ENCODE measurements at places on chromosomes 1 and 21.

DNA sequence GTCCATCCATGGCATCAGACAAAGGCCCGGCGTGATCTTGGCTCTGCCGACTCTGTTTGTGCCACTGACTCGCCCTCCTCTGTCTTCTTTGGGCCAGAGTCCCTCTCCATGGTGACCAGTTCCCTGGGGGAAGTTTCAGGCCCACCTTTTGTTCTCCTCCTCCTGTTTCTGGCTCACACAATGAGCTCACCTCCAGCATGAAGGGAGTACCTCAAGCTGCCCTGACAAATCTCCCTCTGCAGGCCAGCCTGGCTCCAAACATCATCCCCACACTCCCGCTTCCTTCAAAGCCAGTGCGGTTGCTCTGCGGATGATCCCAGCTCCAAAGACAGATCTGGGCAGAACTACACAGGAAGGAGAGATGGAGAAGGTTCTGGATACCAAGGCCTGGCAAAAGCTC is 576.6 kb downstream of the NPHP4 start:
- no peak for DNase-seq

GRCh38 chr1:27589441-27589840 is 14.5 kb downstream of the AHDC1 start:
- DNase-seq, result no peak

GRCh38 chr1:21232044-21232443 is 55.3 kb upstream of the EIF4G3 start:
- no peak for DNase-seq

DNA sequence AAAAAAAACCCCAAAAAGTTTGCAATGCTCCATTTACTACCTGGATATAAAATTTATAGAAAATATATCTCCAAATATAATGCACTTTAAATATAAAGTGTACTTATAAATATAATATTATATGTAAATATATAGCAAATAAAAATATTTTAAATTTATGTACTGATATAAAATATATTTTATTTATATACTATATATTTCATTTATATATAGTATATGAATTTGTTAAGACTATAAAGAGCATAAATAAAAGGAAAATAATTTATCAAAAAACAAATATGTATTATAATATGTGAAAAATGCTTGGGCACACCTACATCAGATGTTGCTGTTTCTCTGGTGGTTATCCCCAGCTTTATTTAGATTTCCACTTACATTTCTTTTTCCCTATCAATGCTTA is 71.0 kb upstream of the ZBTB18 start:
- no peak for DNase-seq

DNA sequence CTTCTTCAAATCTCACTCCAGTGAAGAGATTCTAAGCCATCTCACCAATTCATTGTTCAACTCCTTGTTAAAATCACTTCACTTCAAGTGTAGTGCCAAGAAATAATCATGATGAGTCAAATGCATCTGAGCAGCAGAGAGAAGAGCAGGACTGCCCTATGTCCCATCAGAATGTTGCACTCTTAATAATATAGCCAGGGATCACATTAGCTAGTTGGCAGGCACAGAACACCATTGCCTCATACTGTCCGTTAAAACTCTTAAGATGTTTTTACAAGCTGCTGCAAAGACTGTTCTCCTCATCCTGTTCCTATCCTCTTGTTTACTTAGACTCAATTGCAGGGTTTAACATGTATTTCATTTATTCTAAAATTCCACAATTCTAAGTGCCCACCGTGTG is 432.9 kb downstream of the PLPP3 start:
- no peak for DNase-seq

DNA sequence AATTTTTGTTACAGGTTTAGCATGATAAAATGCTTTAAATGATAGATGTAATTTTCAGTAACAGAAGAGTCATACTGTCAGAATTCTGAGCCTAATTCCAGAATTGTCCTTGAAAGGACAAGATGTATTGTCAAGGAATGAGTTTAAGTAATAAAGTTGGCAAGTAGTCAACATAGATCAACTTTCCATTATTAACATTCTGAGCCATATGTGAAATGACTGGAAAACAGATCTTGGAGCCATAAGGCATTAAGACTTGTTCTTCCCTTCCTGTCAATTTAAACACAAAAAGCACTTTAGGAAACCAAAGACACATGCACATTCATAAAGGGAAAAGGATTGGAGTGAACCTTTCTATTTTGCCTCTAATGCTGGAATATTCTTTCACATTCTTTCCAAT is 107.0 kb downstream of the ODF2L start:
- no peak for DNase-seq

DNA sequence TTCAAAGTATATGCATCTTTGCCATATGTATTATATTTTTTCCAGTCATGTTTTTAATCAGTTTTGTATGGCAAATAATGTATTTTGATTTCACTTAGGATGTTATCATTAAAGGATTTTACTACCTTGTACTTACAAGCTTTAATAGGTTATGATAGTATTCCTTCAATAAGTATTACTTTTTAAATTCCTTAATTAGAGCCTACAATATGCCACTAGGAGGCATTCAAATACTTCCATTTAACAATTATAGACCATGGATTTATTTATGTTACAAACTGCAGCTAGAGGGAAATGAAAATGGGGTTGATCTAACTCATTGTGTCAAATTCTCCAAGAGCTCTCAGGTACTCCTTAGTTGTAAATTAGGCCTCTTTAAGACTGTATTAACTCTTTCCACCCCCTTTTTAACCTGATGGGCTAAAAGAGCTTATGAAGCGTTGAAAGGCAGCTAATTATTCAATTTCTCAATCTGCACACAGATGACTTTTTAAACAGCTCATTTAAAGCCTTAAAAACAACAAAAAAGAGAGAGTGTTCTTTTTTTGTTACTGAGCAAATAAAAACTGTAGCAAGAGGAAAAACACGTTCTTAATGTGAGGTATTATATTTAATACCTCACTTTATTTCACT is 156.2 kb downstream of the DENND1B start:
- DNase-seq, result no peak

- DNase-seq, result no peak
Observed at GRCh38 chr1:38141483-38141882, 94.9 kb upstream of the POU3F1 start.

DNA sequence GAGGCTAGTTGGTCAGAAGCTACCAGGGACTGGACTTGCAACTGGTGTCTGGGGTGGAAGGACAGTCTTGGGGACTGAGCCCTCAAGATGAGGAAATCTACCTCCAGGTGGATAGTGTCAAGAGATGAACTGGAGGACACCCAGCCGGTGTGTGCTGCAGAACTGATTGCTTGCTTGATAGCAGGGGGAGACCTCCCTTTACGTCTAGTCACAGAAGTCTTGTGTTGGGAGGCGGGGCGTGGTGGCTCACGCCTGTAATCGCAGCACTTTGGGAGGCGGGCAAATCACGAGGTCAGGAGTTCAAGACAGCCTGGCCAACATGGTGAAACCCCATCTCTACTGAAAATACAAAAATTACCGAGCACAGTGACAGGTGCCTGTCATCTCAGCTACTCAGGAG is 4.9 kb downstream of the RCC2 start:
- no peak for DNase-seq

DNA sequence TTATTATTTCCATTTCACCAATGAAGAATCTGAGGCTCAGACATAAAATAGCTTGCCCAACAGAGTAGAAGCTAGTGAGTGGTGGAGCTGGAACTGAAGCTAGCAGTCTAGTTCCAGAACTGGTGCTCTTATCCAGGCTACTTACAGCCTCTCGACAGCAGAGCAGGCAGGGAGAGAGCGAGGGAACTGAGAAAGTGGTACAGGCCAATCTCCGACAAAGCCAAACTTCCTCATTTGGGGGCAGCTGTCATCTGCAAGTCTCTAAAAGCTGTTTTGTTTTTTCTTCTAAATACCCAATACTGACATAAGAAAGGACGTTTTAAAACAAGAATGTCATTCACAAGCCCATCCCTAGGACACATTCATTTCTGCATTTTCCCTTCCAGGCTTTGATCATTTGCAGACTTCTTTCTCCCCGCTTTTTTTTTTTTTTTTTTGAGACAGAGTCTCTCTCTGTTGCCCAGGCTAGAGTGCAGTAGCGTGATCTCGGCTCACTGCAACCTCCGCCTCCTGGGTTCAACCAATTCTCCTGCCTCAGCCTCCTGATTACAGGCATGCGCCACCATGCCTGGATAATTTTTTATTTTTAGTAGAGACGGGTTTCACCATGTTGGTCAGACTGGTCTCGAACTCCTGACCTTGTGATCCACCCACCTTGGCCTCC is 20.0 kb downstream of the YIPF1 start:
- DNase-seq, result no peak

DNA sequence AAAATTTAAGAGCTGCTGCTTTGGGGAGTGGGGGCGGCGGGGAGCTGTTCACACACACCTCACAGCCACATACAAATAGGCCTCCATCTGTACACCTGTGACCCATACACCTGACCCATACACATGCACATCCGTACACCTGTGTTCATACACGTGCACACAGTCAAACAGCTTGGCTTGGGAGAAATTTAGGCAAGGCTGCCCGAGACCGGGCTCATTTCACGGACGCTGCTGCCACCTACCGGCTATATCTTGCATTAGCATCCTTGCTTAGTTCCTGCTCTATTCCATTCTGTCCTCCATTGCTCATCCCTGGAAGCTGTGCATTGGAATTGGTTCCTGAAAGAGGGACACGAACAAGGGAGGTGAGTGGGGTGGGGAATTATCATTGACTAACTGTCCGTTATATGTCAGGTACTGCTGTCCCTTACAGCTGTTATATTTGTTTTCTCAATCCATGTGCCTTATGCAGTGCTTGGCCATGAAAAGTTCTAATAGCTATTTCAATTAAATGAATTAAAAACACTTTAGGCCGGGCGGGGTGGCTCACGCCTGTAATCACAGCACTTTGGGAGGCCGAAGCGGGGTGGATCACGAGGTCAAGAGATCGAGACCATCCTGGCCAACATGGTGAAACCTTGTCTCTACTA is 37.1 kb upstream of the EPB41 start:
- peak; percentile 47 for DNase-seq

DNA sequence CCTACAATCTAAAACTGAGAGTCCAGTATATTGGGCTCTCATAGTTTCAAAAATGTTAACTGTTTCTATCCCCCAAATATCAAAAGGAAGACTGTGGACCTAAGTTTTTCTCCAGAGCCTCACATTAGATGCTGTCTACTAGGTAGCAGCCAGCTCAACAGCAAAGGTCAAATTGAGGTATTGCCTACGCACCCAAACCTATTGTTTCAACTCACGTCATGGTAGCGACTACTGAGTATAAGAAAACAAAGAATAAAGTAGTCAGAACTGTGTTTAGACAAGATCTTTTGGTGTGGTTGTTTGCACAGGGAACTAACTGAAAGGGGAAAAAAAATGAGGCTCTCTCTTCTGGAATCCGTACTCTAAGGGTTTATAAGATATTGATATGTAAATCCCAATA is 173.2 kb downstream of the LBR start:
- no peak for DNase-seq

DNA sequence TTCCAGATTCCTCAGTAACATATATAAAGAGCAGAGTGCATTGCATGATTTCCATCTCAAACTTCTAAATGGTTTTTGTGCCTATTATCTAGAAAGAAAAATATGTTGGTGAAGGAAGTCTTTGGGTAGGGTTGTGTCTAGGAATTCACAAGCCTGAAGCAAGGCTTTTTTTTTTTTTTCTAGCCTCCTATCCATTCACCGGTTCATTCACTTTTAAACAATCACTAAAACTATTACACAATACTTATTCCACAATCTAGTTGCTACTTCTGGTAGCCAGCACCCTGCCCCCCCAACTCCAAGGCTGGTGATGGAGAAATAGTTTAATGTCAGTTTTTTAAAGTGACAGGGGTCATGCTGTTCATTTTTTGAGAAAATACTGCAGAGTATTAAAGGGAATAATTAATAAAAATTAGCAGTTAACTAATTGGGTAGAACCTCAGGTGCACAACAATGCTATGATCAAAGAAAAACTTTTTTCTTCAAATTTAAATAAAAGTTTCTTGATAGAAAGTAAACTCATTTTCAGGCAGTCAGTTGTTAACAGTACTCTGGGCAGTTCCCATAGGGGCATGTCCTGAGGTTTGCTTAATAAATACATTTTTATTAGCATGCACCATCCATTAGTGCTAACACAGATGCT is 10.9 kb downstream of the IRF2BP2 start:
- DNase-seq, result no peak

DNA sequence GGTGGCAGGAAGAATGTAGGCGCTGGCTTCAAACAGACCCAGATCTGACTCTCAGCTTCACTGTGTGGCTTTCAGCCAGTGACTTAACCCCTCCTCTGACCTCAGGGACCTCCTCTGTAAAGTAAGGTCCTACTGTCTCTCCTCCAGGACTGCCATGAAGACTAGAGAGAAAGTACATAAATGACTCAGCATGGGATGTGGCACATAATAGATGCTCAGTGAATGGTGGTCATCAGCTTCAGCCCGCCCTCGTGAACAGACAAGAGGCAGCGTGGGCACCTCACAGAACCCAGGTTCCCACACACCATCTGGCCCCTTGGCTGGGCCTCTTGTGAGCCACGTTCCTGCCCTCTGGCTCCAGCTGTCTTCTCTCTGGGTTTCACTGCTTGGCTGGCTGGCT is 126.0 kb downstream of the SYF2 start:
- DNase-seq, result no peak

DNA sequence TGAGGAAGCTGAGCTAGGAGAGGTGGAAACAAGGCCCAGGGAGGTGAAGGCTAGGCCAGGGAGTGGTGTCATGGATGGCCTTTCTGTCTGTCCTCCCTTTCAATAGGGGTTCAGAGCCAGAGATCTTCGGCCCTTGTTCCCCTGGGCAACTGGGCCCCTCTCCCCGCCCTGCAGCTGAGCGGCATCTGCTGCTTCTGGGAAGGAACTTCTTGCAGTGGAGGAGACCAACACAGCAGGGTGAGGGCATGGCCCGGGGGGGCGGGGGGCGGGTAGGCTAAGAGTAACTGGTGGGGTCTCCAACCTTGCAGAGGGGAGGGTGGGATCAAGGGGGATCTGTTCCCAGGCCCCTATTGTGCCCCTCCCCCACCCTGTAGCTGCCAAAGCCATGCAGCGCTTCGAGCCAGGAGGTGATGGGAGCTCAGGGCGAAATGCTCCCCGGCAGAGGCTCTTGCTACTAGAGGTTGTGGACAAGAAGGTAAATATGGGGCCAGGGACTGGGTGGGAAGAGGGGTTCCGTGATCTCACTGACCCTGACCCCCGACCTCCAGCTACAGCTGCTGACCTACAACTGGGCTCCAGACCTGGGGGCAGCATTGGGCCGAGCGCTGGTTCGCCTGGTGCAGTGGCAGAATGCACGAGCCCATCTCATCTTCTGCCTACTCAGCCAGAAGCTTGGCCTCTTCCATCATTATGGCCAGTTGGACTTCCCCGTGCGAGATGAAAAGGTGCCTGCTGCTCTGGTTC is 11.7 kb downstream of the HYI start:
- DNase-seq, result no peak

GRCh38 chr1:235867903-235868469 is 1.3 kb upstream of the LYST start:
- no peak for DNase-seq

- no peak for DNase-seq
Observed at GRCh38 chr1:43174873-43175272, 2.7 kb downstream of the CFAP57 start.

DNA sequence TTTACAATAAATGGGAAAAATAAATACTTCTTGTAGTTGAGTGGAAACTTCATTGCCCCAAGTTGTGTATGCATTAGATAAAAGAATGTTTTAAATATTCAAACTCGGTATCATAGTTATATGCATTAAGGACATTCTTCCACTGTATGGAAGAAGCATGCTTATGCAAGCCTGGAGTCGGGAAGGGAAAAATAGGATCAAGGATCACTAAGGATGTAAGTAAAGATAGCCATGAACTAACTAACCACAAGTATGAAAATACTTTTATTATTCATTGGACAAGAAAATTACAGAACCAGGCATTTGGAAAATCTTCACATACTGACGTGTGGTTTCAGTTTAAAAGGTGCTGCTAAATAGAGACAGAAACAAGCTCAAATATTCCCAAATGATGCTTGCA is 26.9 kb upstream of the DPYD start:
- no peak for DNase-seq
